ENCODE measurements at places on chromosomes 11 and 22.

- DNase-seq = no peak
Observed at GRCh38 chr11:30775233-30775522, 189.0 kb upstream of the MPPED2 start.

DNA sequence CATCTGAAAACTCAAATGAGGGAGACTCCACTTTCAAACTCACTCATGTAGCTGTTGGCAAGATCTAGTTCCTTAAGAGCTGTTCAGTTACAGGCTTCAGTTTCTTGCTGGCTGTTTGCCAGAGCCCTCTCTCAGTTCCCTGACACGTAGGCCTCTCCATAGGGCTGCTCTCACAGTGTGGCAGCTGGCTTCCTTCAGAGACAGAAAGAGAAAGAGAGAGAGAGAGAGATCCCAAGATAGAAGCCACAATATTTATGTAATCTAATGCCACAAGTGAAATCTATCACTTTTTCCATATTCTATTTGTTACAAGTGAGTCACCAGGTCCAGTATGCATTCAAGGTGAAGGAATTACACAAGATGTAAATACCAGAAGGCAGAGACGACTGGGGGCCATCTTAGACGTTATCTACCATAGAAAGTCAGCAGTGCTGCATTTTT is 168.8 kb downstream of the RCN1 start:
- DNase-seq = no peak

DNA sequence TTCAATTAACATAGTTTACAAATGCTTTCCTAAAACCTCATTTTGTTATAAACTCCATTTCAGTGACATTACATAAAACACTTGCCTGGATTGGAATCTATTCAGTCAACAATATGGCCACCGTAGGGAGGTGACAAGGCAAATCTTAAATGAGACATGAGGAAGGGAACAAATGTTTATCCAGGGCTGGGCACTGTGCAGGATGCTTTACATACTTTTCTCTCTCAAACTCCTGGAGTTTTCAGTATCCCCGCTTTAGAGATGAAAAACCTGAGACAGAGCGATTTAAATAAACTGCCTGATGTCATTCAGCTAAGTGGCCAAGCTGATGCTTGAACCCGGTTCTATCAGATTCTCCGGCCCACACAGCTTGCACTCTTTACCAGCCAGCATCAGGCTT is 259.9 kb downstream of the CADM1 start:
- no peak for DNase-seq

DNA sequence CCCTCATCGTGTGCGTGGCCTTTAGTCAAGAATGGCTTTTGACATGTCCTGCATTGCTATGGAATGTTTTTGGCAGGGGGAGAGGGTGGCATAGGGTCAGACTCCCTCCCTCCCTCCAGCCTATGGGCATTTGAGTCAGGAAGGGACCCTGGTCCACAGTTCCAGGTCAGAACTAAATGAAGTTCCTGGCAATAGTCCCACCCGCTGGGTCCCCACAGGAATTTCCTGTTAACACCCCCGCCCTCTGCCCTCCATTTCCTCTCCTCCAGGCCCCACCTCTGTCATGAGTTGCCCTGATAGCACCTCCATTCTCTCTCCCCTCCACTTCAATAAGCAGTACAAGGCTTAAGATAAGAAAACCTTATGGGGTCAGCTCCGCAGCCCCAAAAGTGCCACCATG is 40.8 kb upstream of the LMO2 start:
- no peak for DNase-seq

GRCh38 chr11:57260937-57261783 is 24.1 kb upstream of the APLNR start:
- DNase-seq = no peak

- DNase-seq = no peak
Observed at GRCh38 chr22:38554281-38554680, 15.7 kb downstream of the DMC1 start.

GRCh38 chr11:114924042-114924441 is 245.7 kb downstream of the NXPE2 start:
- DNase-seq = no peak

GRCh38 chr22:22465782-22466181 is 42.8 kb downstream of the ZNF280B start:
- no peak for DNase-seq

- no peak for DNase-seq
Observed at GRCh38 chr22:16974298-16975084, 33.5 kb downstream of the GAB4 start.

GRCh38 chr22:40056559-40056958 is 61.8 kb downstream of the FAM83F start:
- no peak for DNase-seq

DNA sequence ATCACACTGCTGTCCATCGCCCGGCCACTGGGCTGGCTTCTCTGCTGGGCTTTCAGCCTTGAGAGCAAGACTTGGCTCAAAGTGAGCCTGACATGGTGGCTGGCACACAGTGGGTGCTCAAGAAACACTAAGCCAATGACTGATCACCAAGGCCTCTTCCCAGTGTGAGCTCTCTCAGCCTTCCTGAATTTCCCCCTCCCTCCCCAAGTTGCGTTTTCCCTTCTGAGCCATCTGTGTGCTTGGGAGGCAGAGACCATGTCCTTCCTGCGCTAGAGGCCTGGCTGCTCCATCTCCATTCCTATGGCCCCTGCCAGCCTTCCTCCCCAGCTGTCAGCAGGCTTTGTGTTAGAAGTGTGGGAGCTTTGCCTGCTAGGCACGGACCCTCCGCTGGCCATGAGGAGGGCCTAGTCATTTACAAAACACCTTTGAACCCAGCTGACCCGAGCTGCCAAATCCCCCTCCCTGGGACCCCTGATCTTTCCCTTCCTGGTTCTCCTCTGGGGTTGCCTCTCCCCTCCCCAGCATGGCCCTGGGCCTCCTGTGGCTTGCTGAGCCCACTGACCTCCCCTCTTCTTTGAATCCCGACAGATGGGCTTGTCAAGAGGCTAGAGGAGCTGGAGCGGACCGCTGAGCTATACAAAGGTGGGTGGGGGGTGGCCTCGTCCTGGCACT is 13.2 kb downstream of the PICK1 start:
- DNase-seq = no peak

GRCh38 chr22:44878483-44879300 is 126.3 kb downstream of the ARHGAP8 start:
- DNase-seq = no peak

GRCh38 chr22:24516301-24516737 is 21.2 kb downstream of the UPB1 start:
- no peak for DNase-seq

GRCh38 chr22:38944653-38945052 is 12.8 kb upstream of the APOBEC3A start:
- no peak for DNase-seq

DNA sequence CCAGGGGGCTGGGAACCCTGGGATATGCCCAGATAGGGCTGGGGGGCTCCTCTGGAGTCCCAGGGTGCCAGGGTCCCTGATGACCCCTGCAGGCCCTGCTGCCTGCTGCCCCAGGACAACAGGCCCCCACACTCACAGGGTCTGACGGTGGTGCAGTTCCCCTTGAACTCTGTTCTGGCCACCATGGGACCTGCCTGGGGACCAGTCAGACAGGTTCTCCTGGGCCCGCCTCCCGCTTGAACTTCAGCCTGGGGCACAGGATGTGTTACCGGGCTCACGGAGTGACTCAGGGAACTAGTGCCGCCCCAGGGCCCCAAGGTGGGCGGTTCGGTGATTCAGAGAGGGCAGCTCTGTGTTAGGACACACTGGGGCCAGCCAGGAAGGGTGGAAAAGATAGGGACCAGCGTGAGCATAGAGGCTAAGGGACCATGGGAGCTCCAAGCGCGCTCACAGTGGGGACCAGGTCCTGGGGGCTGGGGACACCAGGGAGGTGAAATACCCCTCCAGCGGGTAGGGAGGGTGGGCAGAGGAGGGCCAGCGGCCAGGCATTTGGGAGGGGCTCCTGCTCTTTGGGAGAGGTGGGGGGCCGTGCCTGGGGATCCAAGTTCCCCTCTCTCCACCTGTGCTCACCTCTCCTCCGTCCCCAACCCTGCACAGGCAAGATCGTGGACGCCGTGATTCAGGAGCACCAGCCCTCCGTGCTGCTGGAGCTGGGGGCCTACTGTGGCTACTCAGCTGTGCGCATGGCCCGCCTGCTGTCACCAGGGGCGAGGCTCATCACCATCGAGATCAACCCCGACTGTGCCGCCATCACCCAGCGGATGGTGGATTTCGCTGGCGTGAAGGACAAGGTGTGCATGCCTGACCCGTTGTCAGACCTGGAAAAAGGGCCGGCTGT is 21.5 kb upstream of the TXNRD2 start:
- DNase-seq = no peak

GRCh38 chr22:19085233-19085718 is 36.9 kb downstream of the DGCR2 start:
- DNase-seq = peak; percentile 19

GRCh38 chr22:25627271-25627852 is 62.9 kb downstream of the GRK3 start:
- DNase-seq = no peak

DNA sequence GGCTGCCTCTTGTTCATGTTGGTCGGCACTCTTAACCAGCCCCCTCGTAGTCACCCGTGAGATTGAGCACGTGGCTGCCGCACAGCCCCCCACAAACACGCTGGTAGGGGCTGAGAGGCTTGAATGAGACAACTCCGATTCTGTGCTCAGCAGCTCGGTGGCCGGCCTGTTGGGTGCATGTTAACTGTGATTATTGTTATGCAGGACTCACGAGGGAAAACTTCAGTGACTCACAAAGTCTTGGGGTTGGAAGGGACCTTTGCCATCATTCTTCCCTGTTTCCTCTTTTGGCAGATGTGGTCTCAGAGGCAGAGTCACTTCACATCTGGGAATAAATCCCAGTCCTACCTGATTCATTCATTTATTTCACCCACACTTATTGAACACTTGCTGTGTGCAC is 75.2 kb downstream of the ADAMTS15 start:
- DNase-seq = no peak

DNA sequence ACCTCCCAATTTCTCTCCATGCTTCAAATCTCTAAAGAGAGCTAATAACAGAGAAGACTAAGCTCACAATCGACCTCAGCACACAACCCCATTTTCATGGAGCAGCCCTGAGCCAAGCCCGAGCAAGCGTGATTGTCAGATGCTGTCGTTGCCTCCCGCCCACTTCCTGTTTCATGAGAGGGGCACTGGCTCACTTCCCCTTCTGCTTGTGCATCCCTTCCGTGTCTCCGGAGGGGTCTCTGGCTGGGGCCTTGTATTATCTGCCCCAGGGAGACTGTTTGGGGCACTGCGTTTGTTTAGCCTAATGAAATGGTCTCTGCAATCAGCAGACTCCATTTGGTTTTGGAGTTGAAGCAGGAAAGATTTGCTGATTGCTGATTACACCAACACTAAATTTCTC is 181.3 kb upstream of the SEZ6L start:
- no peak for DNase-seq

DNA sequence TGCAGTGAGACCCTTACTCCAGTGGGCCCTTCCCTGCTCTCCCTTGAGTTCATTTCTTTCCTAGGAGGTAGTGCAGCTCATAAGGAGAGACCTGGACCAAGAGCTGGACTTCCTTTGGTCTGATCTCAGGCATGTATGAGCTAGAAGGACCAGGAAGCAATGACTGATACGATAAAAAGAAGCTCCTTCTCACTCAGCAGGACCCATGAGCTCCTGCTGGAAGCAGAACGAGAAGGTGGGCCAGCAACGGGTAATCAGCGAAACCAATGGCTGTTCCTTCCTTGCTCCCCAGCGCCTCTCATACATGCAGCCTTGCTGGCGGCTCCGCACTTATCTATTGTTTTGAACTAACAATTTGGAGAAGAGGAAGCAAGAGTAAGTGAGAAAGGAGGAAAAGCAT is 56.8 kb downstream of the RPUSD4 start:
- DNase-seq = no peak

DNA sequence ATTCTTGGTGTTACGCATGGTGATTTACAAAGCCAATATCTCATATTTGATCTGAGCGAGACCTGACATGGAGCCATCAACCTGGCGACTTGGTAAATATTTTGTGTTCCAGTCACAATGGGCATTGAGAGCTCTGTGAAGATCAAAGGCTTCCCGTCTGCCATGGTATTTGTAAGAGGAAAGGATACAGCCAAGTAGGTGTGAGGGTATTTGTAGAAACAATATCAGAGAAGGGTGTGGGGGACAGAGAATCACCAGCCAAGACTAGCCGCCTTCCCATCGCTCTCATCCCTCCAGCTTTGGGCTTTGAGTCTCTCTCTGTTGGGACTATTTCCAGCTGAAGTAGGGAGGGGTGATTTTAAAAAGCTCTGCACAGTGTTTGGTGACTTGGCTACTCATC is 173.4 kb upstream of the BDNF start:
- no peak for DNase-seq

GRCh38 chr11:15976433-15977045 is 379.8 kb downstream of the SOX6 start:
- no peak for DNase-seq

DNA sequence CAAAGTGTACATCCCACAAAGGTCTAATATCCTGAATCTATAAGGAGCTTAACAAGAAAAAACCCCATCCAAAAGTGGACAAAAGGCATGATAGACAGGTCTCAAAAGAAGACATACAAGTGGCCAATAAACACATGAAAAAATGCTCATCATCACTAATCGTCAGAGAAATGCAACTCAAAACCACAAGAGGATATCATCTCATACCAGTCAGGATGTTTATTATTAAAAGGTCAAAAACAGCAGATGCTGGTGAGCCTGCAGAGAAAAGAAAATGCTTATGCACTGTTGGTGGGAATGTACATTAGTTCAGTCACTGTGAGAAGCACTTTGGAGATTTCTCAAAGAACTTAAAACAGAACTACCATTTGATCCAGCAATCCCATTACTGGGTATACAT is 12.7 kb downstream of the LGALS12 start:
- DNase-seq = peak; percentile 19

- DNase-seq = no peak
Observed at GRCh38 chr11:97996762-97997161, 1024.0 kb upstream of the CNTN5 start.

DNA sequence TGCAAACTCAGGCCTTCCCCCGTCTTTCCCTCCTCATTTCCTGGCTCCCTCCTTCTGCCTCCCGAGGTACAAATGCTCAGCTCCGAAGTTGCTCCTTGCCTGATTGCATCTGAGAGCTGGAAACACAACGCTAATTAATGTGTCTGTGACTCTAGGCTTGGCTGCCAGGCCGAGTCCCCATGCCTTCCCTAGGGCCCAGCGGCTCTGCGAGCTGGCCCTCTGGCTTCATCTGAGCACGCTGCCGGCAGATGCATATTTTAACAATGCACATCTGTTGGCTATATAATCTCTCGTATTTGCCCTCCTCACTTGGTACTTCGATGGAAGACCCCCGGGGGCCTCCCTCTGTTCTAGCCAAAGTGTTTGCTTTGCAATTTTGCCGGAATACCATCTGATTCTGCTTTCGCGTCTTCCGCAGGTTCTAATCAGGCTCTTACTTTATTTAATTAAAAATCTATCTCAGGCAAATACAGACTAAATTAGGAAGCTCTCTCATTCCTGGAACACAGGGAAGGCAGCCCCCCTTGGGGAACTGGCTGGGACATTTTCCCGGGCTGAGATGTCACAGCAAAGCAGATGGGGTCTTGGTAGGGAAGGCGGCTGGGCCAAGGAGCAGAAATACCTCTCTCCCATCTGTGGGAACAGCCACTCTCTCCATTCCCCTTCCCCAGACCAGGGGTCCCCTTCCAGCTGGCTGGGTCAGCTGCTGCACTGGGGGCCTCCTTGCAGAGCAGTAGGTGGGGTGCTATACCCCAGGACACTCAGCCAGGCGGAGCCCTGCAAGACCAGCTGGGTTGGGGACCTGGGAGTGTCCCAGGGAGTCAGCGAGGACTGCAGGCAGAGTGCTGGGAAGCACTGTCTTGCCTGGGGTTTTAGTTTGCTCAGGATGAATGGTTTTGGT is 162.8 kb downstream of the ST3GAL4 start:
- no peak for DNase-seq

Measured in HAP-1 (cell line).